ENCODE measurements at places on chromosomes 2 and 18.

GRCh38 chr2:196234672-196235071 is 63.3 kb upstream of the STK17B start:
- no peak for DNase-seq

DNA sequence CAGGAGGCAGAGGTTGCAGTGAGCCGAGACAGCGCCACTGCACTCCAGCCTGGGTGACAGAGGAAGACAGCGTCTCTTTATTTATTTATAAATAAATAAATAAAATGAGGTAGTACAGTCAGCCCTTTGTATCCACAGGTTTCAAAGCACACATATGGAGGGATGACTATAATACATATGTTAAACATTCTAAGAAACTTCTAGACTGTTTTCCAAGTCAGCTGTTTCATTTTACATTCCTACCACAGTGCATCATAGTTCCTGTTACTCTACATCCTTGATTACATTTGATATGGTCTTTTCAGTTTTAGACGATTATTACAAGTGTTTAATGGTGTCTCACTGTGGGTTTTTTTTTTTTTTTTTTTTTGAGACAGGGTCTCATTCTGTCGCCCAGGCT is 157.6 kb downstream of the ATAD2B start:
- no peak for DNase-seq

DNA sequence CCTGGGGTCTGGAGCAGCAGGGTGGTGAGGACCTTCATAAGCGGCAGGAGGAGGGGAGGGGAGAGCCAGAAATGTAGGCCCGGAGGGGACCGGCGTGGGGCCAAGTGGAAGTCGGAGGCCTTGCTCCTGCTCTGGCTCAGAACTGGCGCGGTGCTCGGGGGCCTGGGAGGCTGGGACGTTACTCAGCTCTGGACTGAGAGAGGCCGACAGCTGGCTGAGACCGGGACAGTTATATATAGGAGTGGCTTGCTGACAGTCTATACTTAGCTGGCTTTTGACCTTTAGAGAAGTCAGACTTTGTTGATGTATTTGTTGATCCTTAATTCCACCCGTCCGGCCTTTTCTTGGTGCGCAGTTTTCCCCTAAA is 15.7 kb downstream of the IGFBP5 start:
- DNase-seq, result no peak

GRCh38 chr2:69535817-69536241 is 98.6 kb upstream of the NFU1 start:
- DNase-seq, result no peak

DNA sequence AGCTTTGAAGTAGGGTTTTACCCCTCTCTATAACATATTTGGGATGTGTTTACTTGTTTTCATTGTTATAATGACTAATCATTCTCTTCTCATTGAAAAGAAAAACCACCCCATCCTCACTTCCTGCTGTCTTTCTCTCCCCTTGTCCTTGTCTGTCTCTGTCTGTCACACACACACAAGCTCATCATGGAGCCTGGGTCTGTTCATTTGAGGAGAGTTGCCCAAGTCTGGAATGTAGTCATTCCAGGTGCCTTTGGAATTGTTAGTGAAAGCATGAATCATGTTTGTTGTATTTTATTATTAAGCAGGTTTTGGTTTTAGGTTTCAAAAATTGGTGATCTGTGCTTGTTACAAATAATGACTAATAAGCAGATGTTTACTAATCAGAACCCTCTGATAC is 133.5 kb upstream of the IL1R2 start:
- DNase-seq, result no peak

DNA sequence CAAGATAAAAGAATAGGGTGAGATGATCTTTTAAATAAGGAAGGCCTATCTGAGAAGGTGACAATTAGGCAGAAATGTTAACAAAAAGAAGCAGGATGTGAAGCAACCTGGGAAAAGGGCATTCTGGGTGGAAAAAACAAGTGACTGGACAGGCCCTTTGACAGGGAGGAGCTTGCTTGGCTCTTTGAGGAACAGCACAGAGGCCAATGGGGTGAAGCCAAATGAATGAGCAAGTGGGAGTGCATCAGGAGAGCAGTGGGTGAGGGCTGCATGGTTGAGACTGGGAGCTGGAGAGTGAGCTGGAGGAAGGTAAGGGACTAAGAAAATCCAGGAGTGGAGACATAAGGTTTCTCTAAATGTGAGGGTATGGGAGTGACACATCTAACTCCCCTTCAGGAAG is 126.9 kb downstream of the TDRD15 start:
- no peak for DNase-seq

- no peak for DNase-seq
Observed at GRCh38 chr18:38525039-38525438, 959.4 kb upstream of the CELF4 start.

DNA sequence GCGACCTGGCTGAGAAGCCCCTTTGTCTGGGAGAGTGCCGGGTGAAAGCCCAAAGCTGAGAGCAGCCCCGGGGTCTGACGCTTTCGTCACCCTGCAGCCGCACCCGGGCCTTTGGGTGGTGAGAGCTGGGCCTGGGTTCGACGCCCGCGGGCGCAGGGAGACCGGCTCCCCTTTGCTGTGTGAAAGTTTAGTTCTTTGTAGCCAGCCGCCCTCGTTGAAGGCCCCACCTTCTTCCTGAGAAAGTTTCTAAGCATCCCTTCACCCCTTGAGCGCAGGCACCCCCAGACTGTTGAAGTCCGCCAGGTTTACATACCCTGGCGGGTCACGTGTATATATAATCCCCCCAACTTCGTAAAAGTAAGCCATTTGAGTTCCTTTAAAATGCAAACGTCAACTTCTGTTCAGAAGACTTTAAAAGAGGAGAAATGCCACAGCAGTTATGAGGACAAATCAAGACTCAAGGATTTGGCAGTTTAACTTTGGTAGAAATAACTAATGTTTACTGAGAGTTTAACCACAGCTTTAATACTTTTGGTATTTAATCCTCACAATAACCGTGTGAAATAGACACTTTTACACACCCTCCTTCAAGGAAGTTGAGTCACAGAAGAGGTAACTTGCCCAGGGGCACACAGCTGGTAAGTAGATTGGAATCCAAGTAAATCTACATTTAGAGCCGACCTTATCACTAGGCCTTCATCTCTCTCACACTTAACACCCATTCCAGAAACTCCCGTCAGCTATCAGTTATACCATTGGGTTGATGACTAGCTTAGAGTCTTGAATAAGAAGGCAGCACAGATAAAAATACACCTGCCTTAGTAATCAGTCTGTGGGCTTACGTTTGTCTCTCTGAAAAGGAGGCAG is 1.1 kb upstream of the MBOAT2 start:
- no peak for DNase-seq

DNA sequence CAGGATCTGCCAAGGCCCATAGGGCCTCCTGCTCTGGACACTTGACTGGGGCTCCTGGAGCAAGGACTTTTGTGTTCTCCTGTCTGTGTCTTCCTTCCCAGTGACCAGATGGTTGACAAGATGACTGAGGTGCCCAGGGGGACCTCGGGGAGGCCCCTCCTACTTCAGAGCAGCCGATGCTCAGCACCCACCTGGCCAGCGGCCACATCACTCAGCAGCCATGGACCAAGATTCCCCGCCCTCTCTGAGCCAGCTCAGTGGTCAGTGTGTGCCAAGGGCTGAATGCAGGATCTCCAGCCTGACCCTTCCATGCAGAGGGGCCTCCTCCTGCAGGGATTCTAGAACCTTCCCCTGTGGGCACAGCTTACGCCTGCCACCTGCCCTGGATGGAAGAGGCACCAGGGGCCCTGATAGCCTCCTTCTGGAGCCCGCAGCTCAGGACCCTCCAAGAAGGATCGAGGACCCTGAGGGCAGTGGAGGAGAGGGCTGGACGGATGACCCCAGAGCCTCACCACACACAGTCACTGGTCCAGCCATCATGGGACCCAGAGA is 87.4 kb upstream of the GPC1 start:
- DNase-seq, result no peak

DNA sequence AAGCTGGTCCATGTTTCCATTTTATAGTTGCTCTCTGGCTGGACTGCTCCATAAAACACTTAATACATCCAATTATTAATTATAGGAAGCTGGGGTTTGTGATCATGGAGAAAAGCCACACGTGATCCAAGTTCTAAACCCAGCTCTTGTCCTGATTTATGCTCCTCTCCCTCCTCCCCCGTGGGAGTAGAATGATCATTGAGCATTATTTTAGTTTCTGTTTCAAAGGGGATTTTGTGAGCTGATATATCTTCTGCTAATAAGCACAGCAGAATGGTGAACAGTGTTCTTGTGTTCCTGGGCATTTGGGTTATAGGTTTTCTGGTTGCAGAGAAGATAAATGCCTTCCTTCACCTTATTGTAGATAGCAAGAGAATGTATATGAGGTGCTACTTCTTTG is 135.7 kb upstream of the TMEM200C start:
- no peak for DNase-seq

GRCh38 chr18:55503167-55503820 is 84.7 kb downstream of the TCF4 start:
- DNase-seq, result no peak

DNA sequence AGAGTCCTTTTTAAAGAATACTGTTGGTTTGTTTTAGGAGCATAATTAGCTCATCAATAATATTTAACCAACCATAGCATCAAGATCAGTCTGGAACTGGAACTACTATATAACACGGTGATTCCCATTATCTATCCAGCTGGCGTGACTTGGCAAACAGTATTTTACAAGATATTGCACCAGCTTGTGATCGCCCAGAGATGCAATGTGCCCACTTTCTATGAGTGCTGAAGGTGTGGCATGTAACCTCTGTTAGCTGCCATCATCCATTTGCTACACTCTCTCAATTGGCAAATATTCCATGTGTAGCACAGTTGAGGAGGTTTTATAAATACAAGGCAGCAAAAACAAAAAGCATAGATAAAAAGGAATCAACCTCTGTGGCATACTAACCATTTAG is 64.9 kb downstream of the FIGN start:
- DNase-seq, result no peak

DNA sequence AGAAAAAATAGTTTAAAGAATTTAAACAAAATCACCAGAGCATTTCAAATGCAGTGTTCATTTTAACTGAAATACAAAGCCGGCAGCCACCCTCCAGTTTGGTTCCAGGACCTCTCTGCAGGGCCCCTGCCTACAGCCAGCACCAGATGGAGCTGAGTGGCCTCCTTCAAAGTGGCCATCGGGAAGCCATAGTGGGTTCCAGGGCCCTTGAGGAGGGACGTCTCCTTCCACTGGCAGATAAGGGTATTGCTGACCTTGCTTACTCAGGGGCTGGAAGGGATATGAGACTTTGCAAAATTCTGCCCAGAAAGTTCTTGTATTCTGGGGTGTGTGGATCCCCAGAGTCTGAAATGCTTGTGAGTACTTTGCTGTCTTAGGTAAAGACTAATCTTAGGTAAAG is 205.2 kb upstream of the APCDD1 start:
- no peak for DNase-seq

GRCh38 chr2:127566576-127566975 is 31.1 kb downstream of the MYO7B start:
- DNase-seq, result no peak

- DNase-seq, result no peak
Observed at GRCh38 chr2:85731606-85732005, 22.2 kb upstream of the ATOH8 start.

DNA sequence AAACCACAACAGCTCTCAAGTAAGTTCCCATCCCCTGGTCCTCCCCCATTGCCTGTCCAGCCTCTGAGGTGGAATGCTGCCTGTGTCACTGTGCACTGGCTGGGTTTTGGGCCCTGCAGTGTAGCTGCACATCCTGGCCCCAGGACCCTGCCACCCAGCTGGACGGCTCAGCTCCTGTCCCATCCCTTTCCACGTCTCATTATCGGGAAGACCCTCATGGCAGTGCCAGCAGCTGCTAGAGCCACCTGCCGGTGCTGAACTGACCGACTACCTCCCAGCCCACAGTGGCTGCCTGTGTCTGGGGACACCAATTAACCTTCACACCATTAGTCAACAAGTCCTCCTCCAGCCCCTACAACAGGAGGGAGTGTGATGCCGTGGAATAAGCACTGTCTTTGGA is 31.9 kb downstream of the ADCY3 start:
- no peak for DNase-seq

DNA sequence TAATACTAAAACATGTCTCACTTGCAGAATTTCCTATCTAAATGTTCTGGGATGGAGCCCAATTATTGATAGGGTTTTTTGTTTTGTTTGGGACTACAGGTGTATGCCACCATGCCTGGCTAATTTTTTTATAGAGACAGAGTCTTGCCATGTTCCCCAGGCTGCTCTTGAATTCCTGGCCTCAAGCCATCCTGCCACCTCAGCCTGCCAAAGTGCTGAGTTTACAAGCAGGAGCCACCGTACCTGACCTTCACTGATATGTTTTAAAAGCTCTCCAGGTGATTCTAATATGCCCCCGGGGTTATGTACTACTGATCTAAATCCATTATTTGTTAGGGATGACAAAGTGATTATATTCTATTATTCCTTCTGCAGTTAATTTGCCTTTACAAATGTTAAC is 2.2 kb downstream of the ELAC1 start:
- no peak for DNase-seq

DNA sequence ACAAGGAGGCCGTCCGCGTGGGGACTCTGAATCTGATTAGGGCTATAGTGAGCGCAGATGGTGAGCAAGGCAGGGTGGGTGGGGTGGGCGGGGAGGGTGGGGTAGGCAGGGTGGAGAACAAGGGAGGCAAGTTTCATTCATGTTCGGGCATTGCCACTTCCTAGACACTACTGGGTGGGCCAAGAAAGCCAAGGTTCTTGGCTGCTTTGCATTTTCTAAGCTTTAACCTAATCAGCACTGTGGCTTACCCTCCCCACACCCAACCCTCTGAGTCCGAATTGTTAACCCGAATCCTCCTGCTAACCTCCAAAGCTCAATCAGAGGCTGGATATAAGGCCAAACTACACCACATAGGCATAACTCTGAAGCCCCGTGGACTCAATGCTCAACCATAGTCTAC is 18.1 kb downstream of the MROH2A start:
- DNase-seq, result no peak

DNA sequence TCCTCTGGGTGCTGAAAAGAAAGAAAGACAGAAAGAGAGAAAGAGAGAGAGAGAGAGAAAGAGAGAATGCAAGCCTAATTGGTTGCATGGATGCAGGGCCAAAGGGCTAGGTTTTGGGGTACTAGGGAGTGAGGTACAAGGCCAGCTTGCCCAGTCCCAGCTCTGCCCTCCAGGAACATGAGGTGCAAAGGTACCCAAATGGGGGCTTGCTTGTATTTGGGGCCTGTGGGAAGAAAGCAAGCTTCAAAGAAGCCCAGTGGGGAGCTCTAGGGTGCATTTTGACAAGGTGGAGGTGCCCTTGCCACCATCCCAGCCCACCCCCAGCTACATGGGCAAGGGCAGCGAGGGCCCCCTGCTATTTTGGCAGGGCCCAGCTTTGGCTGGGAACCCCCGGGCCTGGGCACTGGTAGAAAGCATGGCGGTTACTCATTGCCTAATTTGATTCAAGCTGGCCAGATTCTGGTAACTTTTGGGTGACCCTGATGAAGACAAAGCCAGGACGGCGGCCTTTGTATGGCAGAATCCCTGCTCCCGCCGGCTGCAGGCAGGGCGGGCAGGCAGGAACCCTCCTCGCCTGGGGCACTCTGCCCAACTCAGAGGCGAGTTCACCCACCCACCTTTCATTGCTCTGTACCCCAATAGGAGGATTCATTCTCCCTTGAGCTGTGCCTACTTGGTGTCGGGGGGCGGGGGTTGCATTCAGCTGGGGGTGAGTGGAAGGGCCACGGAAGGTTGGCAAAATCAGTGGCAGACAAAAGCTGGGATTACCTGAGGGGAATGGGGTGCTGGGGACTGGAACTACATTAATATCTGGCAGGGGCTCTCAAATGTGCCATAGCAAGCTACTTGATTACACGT is 537 bp upstream of the HOXD4 start:
- DNase-seq, result no peak
